ENCODE measurements at places on chromosomes 3 and 15.

DNA sequence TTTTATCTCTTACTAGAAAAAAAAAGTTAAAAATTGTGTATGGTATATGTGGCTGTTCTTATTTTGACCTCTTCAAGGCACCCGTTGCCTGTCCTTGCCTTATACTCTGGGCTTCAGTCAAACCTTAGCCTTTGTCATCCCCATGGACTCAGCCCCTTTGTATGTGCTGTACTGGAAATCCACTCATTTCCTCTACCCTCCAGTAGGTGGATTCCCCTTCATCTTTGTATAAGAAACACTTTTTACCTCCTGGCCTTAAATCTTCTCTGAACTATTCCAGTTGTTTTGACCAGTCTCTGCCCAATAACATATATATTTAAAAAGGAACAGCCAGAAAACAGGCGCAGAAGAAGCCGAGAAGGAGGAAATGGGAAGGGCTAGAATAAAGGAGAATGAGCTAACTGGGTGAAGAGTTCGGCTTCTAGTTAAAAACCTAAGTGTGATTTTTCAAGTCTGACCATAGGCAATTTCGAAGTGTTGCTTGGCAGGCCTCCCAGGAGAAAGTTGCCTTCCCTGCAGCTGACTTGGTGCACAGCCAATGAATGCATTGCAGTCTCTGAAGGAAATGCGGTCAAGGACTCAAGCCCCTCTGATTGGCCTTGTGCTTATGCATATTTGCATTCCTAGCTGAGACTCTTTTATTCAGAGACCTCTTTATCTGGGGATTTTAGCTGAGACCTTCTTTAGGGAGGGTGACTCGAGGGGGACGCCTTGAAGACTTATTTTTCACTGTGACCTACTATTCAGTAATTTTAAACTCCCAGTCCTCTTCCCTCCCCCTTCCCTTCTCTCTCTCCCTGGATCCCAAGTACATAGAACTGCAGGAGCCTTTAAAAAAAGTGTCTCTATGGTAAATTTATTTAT, 277.4 kb downstream of the ROBO1 start:
- DNase-seq, result peak; percentile 39

GRCh38 chr15:39310633-39311032, 270.2 kb upstream of the THBS1 start:
- peak; percentile 46 for DNase-seq

- peak; percentile 52 for DNase-seq
Observed at GRCh38 chr15:67225336-67225735, 29.1 kb downstream of the AAGAB start.

DNA sequence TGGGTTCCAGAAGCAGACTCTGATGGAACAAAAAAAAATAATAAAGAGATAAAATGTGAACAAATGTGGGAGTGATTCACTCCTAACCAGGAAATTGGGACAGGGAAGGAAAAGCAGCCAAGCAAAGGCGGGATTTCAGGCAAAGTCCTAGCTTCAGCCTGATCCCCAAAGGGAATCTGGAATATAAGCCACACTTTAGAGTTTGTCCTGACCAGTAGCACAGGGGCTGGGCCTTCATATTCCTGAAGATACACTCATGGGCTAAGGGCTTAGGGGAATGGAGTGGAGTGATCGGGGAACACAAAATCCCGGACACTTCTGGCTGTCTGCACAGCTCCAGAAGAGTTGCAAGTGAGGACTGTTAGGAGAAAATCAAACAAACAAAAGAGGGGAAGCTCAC, 135.0 kb upstream of the COL8A1 start:
- DNase-seq, result peak; percentile 42

- DNase-seq, result no peak
Observed at GRCh38 chr3:64098670-64099069, 75.4 kb upstream of the PSMD6 start.

DNA sequence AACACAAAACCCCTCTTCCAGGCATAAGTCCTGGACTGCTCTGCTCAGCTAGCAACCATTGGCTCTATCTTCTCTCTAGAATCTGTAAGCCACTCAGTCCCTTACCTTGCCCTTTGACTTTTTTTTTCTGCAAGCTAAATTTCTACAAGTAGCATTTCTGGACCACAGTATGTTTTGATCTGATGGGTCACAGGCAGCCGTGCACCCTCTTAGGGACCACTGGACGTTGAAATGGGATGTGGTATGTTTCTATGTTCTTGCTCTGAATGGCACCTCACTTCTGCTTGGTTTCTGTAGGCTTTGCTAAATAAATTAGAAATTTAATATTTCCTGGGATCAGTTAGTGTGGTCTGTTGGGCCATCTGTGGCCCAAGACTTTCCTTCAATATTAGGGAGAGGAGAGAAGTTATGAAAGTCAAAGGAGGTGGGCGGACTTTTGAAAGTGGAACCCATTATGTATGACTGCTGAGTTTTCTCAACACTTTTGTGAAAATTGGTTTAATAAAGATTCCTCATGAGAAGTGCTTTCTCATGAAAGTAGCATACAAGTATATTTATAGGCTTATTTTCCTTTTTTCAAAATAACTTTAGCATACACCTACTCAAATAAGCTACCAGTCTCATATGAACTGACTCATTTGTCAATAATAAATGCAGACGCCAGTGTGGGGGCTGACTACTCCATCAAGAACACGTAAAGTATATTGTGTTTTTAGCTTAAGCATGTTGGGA, 18.4 kb upstream of the TIPARP start:
- DNase-seq, result no peak

GRCh38 chr3:141508067-141508436, 21.2 kb downstream of the RASA2 start:
- no peak for DNase-seq

DNA sequence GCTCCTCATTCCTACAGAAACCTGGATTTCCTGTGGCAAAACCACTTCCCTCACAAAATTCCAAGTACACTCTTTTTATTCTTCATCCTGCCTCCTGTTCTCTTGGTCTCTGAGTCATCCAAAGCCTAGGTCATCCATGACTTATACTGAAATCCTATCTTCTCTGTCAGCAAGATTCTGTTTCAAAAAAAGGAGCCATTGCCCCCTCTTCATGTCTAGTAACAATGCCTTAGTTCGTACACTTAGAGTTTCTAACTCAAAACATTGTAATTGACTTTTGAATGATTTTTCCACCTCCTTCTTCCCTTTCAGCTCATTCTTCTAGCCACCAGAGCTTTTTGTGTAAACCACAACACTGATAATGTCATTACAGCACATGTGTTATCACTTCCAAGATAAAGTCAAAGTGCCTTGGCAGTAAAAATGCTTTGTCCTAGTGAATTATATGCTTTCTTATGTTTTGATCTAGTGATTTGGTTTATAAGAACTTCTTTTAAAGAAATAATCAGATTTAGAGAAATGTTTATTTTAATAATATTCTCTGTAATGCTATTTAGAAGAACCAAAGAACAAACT, 256.5 kb upstream of the NECTIN3 start:
- peak; percentile 61 for DNase-seq

- DNase-seq, result no peak
Observed at GRCh38 chr3:3201611-3202010, 22.1 kb upstream of the CRBN start.

- no peak for DNase-seq
Observed at GRCh38 chr15:69751566-69751965, 298.9 kb downstream of the RPLP1 start.

GRCh38 chr15:79659691-79660090, 227.6 kb downstream of the MINAR1 start:
- DNase-seq, result no peak

DNA sequence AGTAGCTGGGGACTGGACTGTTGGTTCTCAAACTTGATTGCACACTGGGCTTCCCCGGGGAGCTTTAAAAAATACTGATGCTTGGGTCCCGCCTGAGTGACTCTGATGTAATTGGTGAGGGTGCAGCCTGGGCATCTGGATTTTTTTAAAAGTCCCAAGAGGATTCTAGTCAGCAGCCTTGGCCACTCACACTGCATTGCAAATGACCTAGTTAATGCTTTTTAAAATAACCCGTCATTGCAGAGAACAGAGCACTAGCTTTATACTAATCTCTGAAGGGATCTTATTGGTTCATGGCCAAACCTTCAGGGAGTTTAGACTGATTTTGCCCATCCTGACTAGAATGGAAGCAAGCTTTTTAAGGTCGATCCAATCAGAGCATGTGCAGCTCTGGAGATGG, 310.6 kb upstream of the PROK2 start:
- DNase-seq, result no peak

- no peak for DNase-seq
Observed at GRCh38 chr3:37419979-37420378, 245.6 kb upstream of the LRRFIP2 start.

- no peak for DNase-seq
Observed at GRCh38 chr15:77749998-77750540, 117.4 kb upstream of the LINGO1 start.
